Cardiac septum (tissue), 1 donor: ENCODE measurements at places on chromosomes 13 and 19. TPM values are rescaled to one million over a fixed set of nuclear protein-coding genes. Genes with fewer than 3 reads are reported as not detected.

DNA sequence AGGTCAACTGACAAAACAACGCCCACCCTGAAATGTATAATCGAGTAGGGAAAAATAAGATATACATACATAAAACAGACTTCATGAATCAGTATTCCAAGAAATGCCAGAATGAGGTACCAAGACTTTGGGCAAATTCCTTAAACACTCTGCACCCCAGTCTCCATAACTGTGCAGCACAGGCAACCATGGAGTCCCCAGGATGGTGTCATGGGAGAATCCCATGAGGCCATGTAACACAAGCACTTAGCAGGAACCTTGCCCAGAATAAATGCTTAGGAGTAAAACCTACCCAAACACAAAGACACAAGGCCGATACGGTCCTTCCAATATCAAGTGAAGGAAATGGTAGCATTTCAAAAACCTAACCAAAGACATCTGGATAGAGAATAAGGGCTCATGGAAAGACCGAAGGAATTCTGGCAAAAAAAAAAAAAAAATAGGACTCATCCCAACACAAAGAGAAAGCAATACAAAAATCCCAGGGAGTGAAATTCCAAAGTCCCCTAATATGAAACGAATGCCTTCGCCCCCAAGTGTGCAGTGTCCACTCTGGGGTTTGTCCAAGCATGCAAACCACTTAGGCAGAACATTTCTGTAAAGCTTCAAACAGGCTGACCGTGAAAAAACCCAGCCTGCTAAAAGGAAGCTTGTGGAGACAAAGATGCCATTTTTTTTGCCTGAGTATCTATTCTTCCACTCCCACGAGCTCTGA is 11.1 kb downstream of the ZC3H4 start:
- no peak for DNase-seq

DNA sequence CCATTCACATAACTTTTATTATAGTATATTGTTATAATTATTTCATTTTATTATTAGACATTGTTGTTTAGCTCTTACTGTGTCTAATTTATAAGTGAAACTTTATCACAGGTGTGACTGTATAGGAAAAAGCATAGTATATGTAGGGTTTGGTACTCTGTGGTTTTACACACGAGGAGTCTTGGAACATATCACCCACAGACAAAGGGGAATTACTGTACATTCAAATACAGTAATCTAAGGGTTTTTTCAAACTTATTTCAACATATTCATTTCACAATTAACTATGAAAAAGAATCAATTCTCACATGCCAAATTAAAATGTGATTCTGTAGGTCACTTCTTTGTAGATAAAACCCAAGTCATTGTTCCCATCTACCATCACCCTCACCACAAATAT is 46.0 kb downstream of the RBM26 start:
- no peak for DNase-seq

DNA sequence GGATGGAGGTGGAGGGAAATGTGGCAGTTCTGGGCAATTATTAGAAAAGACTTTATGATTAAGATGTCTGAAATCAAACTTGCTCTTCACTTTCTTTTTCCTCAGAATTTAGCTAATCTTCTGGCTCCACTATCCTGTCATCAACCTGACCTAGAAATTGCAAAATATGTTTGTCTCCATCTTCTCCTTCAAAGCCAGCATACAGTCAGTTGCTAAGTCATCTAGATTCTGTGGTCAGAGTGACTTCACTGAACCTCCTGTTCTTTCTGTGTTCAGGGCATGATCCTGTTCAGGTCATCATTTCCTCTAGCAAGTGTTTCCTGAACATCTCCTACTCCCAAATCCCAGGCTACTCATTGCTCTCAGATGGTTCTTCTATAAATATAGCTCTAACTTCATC is 10.8 kb upstream of the CCNA1 start:
- no peak for DNase-seq

DNA sequence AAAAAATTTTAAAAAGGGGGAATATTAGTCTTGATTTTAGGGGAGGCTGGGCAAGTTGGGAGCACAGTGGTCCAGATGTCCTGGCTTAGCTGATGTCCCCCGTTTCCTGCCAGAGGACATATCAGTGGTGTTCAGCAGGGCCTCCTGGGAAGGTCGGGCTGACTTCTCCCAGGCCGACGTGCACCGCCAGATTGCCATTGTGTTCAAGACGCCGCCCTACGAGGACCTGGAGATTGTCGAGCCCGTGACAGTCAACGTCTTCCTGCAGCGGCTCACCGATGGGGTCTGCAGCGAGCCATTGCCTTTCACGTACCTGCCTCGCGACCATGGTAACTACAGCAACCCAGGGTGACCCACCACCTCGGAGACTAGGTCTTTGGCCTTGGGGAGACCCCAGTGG is 6.4 kb upstream of the CLASRP start:
- DNase-seq: no peak

DNA sequence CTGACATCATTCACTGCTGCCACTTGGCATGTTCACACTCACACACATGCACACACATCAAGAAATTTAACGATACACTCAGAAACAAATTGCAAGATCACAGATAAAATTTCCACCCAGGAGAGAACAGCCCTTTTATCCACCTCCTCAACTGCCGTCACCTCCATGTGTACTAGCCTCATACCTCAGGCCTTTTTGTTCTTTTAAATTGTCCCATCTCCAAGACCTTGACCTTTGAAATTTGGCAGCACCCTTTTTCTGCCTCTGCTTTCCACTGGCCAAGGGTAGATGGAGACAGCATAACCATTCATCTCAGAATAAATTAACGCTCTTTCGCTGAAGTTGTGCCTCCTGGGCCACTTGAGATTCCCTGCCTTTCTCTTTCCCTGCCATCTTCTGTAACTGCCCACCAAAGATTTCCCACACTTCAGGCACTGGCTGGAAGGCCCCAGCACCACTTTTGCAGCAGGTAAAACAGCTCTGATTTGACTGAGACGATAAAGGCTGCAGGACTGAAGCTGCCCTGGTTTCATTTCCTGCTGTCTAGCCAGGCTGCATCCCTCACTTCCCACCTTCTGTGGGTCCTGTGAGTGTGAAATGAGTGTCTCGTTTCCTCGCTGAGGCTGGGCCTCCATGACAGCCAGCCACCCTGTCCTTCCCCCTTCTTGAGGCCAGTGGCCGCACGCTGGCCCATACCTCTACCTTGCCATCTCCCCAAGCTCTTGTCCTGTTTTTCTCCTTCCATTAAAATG is 39.3 kb downstream of the MBNL2 start:
- no peak for DNase-seq

DNA sequence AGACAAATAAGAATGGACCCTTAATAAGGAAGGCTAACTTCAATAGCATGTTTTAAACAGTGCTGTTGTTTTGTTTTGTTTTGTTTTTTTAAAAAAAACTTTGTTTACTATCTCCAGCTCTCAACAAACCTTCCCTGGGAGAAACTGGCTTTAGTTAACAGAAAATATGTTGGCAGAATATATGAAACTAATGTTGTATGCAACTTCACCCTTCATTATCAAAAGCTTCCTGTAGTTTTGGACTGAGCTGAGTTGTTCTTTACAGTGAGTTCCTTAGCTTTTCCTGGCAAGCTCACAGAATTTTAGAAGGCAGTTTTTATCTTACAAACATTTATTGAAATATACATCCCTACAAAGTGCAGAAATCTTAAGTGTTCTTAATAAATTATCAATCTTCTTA is 2480.7 kb upstream of the PCDH20 start:
- no peak for DNase-seq

GRCh38 chr19:20154636-20155035 is 12.4 kb upstream of the ZNF486 start:
- no peak for DNase-seq

DNA sequence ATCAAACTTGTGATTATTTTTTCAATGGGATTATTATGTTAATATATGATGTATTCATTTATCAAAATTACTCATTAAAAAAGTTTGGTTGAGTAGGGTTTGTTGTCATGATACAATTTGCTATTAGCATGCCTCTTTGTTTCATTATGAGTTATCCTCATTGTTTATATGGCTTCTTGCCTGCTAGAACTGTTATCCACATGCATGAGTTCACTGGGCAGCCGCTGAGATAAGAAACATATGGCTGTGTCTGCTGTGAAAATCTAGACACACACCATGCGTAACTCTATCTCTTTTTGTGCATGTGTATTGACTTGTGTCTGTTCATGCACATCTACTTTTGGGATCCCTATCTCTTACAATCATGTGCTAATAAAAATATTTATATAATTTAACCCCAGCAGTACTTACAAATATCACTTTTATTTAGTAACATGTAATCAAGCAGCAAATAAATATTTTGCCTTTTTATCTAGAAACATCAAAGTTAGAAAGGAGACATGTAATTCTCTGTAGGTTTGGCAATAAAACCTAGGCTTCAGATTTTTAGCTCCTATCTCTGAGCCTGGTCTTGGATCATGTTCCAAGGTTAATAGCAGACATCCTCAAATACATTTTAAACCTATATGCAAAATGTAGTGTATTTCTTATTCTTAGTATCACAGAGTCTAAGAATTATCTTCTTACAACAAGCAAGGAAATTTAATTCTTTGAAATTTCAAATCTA is 11.2 kb upstream of the KLF12 start:
- no peak for DNase-seq

DNA sequence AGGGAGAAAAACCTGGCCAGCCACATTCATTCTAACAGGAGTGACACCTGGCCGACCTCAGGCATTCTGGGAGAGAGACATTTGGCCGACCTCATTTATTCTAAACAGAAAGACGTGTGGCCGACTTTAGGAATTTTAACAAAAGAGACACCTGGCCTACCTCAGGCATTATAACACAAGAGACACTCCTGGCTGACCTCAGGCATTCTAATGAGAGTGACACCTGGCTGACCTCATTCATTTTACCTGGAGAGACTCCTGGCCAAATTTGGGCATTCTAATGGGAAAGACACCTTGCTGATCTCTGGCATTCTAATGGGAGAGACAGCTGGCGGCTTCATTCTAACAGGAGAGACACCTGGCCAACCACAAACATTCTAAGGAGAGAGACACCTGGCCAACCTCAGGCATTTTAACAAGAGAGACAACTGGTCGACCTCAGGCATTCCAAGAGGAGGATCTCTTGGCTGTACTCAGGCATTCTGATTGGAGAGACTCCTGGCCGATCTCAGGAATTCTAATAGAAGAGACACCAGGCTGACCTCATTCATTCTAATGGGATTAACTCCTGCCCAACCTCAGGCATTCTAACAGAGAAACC is 1353.9 kb downstream of the UQCRFS1 start:
- DNase-seq: no peak

DNA sequence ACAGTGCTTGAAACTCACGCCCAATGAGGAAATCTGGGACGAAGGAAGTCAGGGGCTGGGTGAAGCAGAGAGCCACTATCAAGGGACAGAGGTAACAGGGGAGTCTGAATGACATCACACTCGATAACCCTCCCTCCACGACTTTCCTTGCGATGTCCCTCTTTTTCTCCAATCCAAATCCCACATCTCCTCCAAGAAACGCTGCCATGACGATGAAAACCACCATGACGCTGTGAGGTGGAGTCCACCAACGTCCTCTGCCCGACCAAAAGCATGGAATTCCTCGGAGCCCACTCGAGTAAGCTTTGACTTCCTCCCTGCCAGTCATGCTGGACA is 967 bp downstream of the REXO1 start:
- no peak for DNase-seq

DNA sequence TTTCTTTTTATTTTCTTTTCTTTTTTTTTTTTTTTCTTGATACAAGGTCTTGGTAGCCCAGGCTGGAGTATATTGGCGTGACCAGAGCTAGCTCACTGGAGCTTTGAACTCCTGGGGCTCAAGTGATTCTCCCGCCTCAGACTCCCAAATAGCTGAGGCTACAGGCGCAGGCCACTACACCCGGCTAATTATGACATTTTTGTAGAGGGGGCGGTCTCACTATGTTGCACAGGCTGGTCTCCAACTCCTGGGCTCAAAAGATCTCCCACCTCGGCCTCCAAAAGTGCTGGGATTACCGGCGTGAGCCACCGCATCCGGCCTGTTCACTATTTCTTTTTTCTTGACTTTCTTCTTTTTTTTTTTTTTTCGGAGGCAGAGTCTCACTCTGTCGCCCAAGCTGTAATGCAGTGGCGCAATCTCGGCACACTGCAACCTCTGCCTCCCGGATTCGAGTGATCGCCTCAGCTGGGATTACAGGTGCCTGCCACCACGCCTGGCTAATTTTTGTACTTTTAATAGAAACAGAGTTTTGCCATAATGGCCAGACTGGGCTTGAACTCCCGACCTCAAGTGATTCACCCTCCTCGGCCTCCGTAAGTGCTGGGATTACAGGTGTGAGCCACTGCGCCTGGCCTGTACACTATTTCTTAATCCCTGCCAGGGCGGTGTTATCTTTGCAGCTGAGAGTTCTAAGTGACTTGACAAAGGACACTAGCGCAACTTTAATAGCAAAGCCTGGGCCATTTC is 37.1 kb upstream of the LSM14A start:
- no peak for DNase-seq

- no peak for DNase-seq
These were observed 45.3 kb upstream of the PCDH9 start for GRCh38 chr13:67275351-67275960.

The C19orf85 gene
- not detected for total RNA-seq

The MATK gene
- total RNA-seq: 0.38 TPM

The SCGB2B2 gene
- total RNA-seq: 1.2 TPM

The FCHO1 gene
- 1.0 TPM for total RNA-seq

The USF2 gene
- 174 TPM for total RNA-seq

The SIGLEC8 gene
- not detected for total RNA-seq

The U2AF2 gene
- total RNA-seq: 80.4 TPM

The SLC5A5 gene
- total RNA-seq: not detected

The PSG4 gene
- total RNA-seq: not detected
